ENCODE measurements at places on chromosomes 2 and 18.

DNA sequence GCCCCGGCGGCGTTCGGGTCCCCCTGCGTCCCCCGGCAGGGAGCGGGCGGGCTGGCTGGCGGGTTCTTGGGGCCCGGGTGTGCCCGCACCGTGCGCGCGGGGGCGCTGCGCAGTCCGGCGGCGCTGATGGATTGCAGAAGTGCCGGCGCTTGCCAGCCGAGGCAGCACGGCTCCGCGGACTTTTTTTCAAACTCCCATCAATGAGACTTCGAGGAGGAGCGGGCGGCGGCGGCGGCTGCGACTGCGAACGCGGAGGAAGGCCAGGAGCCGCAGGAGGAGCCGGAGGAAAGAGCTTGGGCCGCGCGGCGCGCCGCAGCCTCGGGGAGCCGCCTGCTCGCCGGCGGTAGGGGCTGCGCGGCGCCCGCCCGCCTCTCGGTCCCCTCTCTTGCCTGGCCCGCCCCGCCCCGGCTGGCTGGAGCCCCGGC, at the start of gene GLI2:
Gene GLI2 (plus strand): TSS at position 123 of the 425 bp plus-strand sequence. CDS start 61,453 bp downstream, outside the sequence.
- no peak for DNase-seq

GRCh38 chr2:109447251-109447661, 166.5 kb downstream of the SEPTIN10 start:
- DNase-seq = no peak

GRCh38 chr18:68995675-68996074, 197.8 kb downstream of the CCDC102B start:
- no peak for DNase-seq

DNA sequence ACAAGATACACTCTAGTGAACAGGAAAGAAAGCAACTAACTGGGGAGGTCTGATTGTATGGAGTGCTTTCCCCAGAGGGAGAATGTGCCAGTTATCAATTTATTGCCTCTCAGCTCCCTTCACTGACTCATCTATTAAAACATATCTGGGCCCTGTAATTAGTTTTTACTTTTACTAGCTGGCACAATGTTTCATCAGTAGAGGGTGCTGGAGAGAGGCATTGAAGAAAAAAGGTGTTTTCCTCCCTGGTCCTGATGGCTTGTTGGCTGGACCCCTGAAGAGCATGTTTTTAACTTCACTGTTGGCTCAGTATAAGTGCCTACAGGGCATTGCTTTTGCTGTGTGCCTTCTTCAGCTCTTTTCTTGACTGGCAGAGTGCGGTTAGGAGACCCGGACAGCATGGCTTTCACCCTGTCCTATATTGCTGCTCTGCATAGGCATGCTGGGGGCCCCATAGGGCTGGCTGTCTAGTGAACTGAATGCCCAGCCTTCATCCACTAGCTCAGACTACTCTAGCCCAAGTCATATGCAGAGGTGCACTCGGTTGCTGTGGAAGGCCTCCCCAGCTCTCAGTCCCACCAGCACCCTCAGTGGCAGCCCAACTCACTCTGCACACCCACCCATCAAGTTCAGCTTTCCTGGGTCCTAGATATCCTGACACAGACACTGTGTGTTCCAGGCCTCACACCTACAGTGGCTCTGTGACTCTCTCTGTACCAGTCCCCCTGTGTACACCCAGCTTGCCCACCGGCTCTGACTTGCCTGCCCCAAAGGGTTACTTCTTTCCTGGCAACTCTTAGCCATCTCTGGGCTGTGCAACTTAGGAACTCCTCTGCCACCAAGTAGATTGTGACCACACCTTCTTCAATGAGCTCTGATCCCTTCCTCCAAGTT, 62.3 kb upstream of the ACYP2 start:
- no peak for DNase-seq

DNA sequence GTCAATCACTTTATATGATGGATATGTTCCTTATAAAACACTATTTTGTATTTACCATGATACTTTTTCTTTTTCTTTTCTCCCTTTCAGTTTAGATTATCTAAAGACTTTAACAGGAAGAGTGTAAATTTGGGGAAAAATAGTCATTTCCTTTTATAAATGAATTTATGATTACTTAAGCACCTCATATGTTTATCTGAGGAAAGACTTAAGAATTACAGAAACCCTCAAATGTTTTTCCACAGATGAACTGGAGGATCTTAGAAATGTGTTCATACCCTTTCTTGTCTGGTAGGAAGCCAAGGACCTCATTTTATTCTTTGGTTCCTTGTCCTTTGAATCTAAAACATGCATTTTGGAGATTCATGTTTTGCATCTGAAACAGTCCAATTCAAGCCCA, 36.7 kb downstream of the MAPRE2 start:
- no peak for DNase-seq

DNA sequence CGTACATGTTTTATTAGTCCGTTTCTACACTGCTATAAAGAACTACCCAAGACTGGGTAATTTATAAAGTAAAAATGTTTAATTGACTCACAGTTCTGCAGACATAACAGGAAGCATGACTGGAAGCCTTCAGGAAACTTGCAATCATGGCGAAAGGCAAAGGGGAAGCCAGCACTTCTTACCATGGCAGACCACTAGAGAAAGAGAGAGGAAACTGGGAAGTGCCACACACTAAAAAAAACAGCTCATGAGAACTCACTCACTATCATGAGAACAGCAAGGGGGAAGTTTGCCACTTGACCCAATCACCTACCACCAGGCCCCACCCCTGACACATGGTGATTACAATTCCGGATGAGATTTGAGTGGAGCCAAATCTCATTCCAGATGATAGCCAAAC, 466.2 kb downstream of the IRS1 start:
- no peak for DNase-seq

- DNase-seq = no peak
Observed at GRCh38 chr18:32742579-32742978, 30.2 kb downstream of the KLHL14 start.

DNA sequence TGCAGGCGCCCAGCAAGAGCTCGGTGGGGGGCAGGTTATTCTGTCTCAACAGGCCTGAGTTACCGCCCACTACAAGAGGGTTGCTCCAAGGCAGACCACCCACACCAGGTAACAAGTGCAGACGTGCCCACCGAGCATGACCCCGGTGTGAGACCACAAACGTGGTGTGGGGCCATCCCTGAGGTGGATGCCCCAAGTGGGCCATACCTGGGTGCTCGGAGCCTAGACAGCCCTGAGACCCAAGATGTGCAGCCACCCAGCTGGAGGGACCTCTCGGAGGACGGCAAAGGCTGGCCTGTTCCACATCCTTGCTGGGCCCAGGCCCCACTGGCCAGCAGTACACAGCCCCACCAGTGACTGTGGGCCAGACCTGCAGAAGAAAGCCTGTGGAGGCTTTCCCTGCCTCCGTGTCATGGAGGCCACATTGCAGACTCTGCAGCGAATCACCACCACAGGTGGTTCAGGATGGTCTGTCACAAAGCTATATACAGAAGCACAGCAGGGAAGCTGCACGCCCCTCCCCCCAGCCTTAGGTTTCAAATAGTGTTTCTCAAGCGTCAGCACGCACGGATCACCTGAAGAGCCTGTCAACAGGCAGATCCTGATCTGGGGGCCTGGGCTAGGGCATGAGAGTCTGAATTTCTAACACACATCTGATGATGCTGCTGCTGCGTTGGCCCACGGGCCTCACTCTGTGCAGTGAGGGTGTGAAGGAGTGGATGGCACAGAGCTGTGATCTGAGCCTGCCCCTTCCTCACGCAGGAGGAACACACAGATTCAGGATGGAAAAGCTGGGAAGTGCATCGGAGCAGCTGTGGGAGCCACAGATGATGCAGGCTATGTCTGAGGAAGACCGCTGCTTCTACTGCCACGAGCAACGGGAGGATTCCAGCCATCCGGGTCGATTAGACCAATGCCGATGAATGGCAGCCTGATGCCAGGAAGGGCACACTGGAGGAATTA, 96.8 kb downstream of the UXS1 start:
- no peak for DNase-seq

- no peak for DNase-seq
Observed at GRCh38 chr18:69908838-69909237, 38.8 kb downstream of the CD226 start.

GRCh38 chr2:67671464-67672450, 274.6 kb downstream of the ETAA1 start:
- DNase-seq = no peak

DNA sequence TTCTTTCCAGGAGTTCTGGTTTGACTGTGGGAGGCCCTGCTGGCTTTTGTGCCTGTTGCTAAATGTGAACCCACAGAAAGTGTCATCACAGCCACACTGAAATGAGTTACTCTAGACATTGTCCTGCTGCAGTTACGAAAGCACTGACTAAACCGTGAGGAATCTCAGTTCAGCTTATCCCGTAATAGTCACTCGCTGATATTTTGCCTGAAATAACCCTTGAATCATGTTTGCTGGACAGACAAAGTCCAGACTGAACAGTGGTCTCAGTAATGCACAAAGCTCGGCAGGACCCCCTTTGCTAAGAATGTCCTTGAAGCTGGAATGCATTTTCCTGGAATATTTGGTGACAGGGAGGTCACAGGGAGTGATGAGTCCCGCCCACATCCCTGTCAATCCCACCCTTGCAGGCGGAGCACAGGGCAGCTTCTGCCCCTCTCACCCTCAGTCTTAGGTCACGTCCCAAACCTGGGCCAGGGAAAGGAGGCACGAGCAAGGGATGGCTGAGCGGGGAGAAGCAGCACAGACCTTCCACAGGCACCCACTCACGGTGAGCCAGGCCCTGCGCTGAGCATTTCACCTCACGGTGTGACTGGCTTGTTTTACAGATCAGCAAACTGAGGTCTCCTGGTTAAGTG, 53.4 kb downstream of the ADI1 start:
- no peak for DNase-seq

- no peak for DNase-seq
Observed at GRCh38 chr2:13015532-13016320, 299.0 kb downstream of the TRIB2 start.

- DNase-seq = no peak
Observed at GRCh38 chr2:224347176-224348051, 54.5 kb downstream of the FAM124B start.

DNA sequence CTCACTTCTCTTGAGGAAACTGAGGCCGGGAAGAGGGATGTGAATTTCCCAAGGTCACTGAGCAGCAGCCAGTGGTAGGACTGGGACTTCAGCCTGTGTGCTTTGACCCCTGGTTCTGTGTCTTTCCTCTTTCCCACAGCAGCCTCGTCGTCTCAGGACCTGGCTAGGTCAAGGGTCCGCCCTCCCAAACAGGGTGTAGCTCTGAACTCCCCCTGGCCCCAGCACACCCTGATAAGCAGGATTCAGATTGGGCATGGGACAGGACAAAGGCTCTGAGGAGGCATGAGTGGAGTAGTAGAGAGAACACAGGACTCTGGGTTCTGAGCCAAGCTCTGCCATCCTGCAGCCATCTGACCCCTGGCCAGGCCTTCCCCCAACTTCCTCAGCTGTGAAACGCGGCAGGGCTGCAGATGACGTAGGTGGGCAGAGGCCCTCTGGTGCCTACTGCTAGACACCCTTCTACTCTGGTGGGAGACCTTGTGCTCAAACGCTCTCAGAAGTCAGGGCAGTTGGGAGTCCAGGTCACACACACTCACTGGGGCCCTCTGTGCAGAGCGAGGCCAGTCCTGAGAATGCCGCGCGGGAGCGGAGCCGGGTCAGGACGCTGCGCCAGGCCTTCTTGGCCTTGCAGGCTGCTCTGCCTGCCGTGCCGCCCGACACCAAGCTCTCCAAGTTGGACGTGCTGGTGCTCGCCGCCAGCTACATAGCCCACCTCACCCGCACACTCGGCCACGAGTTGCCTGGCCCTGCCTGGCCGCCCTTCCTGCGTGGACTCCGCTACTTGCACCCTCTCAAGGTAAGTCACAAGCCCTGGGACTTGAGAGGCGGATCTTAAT, 984 bp downstream of the TCF23 start:
- DNase-seq = no peak

- DNase-seq = no peak
Observed at GRCh38 chr2:59168766-59169165, 927.6 kb upstream of the FANCL start.

- no peak for DNase-seq
Observed at GRCh38 chr2:130766037-130766436, 10.7 kb downstream of the AMER3 start.

- no peak for DNase-seq
Observed at GRCh38 chr2:216714376-216714775, 19.0 kb upstream of the IGFBP5 start.

DNA sequence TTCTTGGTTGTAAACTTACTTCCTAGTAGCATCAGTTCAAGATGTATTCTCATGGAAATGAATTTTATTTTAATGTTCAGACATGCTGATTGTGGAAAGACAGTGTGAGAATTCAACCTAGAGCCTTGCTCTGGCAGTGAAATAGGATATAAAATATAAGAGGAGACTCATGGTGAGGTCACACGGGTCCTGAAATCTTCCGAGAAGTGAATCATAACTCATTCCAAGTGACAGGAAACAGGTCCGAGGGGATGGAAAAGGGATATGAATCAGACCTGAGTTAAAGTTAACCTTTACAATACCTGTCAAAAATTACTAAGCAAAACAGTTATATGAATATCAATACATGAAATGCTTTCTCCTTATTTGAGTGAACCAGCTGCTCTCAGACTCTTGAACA, 185.2 kb upstream of the LRRTM1 start:
- DNase-seq = no peak

DNA sequence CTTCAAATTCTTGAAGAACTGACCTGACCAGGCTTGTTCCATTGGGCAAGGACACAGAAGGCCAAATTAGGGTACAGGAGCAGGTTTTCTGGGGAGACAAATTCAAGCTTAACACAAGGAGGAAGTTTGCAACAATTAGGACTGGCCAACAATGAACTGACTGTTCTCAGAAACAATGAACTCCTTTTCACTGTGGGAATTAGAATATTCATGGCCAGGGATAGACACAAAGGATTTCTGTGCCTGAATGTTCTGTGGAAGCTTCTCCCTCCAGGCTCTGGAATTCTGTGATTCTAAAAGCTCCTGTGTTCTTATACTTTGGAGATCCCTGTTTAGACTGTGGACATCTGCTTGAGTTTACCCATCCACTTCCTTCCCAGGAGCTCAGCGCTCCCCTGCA, 15.2 kb downstream of the SMYD1 start:
- no peak for DNase-seq

DNA sequence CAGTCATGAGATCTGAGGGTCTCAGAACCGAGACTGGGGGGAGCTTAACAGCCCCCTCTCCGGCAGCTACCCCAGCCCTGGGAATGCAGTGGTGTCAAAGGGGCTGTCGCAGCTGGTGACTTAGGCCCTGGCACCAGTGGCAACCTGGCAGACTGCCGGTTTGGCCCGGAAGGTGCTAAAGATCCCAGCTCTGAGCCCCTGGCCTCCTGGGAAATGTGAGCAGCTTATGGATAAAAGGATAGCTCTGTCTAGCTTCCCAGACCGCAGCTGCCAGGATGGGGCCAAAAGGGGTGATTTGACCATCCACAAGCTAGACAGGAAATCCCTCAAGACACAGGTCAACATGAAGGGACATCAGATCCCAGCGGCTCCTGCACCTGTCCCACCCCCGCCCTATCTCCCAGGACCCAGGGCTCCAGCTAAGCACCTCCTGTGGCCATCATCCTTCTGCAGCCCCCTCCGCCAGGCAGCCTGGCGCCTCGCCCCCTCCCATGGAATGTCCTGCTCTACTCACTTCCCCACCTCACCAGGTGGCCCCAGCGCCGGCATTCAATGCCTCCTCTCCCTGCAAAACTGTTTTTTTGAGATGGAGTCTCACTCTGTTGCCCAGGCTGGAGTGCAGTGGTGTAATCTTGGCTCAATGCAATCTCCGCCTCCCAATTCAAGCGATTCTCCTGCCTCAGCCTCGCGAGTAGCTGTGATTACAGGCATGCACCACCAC, 33.2 kb upstream of the EFHD1 start:
- DNase-seq = no peak

All from stimulated activated CD4-positive, alpha-beta T cell treated with anti-CD3 and anti-CD28 coated beads, TNF-alpha, amount 100 ng/mL, for 4 hours (primary cell).